Right renal pelvis (tissue), 4 donors: ENCODE measurements at places on chromosomes 3 and 15. TPM values are rescaled to one million over a fixed set of nuclear protein-coding genes. Genes with fewer than 3 reads are reported as not detected.

DNA sequence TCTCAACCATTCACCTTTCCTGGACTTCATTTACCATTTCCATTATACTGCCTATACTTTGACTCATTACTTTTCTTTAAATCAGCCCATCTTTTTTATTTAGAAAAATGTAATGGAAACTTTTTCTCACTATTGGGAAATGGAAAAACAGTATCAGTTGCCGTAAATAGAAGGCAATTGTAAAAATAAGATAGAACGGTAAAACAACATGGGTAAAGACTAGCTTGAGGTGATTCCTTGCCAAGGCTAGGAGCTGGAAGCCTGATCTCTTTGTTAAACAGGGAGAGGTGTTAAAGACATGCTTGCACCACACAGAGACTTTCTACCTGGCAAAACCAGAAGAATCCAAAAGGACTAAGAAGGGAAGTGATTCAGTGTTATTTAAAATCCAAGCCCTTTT lies 5.9 kb downstream of the FGD5 start:
- no peak for DNase-seq

DNA sequence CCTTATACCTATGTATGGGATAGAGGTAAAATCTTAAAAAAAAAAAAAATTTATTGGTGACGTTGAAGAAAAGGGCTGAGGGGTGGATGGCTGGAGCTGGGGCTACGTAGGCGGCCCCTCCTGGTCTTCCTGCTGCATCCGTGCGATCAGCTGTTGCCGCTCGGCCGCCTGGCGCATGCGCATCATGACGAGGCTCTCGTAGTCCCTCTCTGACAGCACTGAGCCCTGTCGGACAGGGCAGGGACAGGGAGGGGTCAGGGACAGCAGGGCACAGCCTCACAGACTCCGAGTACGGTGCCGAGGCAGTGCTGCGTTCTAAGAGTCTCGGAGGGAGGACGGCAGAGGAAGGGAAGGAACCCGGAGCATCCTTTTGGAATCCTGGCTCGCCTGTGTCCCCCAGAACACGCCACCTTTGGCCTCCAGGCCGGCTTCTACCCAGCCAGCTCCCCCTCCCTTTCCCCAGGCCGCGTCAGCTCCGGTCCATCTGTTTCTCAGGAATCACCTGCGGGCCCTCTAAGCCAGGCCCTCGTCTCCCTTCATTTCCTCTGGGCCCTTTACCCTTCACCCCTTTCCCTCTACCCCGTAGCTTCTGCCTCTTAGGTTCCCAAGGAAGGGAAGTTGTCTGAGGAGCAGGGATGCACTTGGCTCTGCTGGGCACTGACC lies 1.8 kb upstream of the C15orf62 start:
- no peak for DNase-seq

GRCh38 chr15:55861115-55861514 lies 118.2 kb upstream of the PRTG start:
- no peak for DNase-seq

PLAAT1 gene
- 2.6 TPM for polyA plus RNA-seq

DNA sequence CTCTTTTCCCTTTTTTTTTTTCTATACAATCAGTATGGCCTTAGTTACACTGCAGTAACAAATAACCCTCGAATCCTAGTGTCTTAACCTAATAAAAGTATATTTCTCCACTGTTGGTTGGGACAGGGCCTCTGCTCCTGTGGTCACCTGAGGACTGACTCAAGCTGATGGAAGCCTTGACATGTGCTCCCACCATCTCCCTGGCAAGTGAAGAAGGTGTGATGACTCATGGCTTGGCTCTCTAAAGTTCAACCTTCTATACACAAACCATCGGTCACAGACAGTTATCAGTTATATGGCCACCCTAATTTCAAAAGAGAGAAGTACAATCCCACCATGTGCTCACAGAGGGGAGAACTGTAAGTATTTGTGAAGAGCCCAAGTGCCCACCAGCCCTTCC lies 65.8 kb upstream of the CACNA2D3 start:
- no peak for DNase-seq

CPNE9 gene
- polyA plus RNA-seq = 0.08 TPM

- DNase-seq = no peak
Measured at GRCh38 chr15:53437366-53437765, 322.1 kb downstream of the WDR72 start.

DNA sequence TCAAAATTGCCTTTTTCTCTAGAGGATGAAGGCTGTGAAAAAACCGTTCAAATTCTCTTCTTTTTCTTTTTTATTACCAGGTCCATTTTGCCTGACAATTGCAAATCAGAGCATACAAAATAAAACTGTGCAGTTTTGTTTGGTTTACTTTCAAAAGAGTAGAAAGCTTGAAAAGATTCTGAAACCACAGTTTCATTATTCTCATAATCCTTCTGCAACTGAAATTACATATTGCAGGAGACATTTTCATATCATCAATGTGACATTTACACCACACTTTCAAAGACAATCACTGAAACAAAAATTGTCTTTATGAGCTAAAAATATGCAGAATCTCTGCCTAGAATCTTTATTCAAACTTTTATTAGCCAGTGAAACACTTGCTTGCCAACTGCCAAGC lies 296.4 kb upstream of the TPRG1 start:
- DNase-seq = no peak

DNA sequence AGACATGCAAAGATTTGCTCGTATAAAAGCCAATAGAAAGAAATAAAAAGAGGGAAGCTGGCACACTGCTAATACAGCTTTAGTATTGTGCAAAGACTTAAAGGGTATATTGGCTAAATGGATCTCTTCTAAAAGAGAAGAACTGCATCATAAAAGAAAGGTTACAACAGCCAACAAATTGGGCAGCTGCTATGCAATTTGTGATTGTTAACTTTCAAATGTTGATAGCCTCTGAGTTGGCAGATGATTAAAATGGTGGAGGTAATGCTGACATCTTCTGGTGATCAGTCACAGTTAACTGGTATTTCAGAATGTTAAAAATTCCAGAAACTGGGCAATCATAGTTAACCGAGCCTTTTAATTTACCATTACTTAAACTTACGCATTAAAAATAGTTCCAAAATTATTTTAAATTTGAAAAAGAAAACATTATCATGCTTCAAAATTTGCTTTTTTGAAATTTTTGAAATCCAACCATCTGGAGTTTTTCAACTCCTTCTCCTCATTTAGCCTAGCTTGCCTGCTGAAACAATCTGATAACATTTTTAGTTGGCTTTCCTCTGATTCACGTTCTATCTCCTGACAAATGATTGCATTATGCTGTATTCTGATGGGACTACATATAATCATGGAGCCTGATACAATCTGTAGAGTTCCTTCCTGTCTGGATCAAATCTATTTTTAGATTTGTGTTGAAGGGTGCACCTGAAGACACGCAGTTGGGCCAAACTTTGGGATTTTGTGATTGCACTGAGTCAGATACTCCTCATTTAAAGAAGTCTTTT lies 144.0 kb upstream of the PDZRN3 start:
- no peak for DNase-seq

TMEM207 gene
- polyA plus RNA-seq = 21.4 TPM

SYNPR gene
- not detected for polyA plus RNA-seq

DNA sequence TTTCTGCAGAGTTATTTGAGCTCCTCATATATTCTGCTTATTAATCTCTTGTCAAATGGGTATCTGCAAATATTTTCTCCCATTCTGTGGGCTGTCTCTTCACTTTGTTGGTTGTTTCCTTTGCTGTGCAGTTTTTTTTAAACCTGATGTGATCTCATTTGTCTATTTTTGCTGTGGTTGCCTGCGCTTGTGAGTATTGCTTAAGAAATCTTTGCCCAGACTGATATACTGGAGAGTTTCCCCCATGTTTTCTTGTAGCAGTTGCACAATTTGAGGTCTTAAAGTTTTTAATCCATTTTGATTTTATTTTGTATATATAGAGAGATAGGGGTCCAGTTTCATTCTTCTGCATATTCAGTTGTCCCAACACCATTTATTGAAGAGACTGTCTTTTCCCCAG lies 102.3 kb downstream of the POLQ start:
- DNase-seq = no peak

- DNase-seq = no peak
Measured at GRCh38 chr3:50179710-50180109, 11.7 kb upstream of the GNAT1 start.

CDCP1 gene
- 1.2 TPM for polyA plus RNA-seq

LINS1 gene
- polyA plus RNA-seq = 19.7 TPM

- DNase-seq = no peak
Measured at GRCh38 chr3:17032407-17033034, 147.8 kb downstream of the PLCL2 start.

- peak; percentile 84 for DNase-seq
Measured at GRCh38 chr15:65049418-65049840, 4.2 kb downstream of the SLC51B start.

CPNE4 gene
- polyA plus RNA-seq = 0.46 TPM

CD200 gene
- 40.9 TPM for polyA plus RNA-seq

- no peak for DNase-seq
Measured at GRCh38 chr3:170753421-170754310, 116.3 kb downstream of the RPL22L1 start.

GRCh38 chr15:67940324-67940719 lies 100.5 kb upstream of the RNU6-1 start:
- DNase-seq = no peak

- no peak for DNase-seq
Measured at GRCh38 chr3:108036984-108037741, 53.7 kb downstream of the CD47 start.

- peak; percentile 69 for DNase-seq
Measured at GRCh38 chr15:35545824-35546510, at the start of gene DPH6. Gene DPH6 (minus strand): TSS chr15:35546165. CDS start chr15:35546141, 24 bp downstream.

- no peak for DNase-seq
Measured at GRCh38 chr3:194604837-194605236, 28.4 kb downstream of the TMEM44 start.

ALDH1L1 gene
- polyA plus RNA-seq = 31.5 TPM

DNA sequence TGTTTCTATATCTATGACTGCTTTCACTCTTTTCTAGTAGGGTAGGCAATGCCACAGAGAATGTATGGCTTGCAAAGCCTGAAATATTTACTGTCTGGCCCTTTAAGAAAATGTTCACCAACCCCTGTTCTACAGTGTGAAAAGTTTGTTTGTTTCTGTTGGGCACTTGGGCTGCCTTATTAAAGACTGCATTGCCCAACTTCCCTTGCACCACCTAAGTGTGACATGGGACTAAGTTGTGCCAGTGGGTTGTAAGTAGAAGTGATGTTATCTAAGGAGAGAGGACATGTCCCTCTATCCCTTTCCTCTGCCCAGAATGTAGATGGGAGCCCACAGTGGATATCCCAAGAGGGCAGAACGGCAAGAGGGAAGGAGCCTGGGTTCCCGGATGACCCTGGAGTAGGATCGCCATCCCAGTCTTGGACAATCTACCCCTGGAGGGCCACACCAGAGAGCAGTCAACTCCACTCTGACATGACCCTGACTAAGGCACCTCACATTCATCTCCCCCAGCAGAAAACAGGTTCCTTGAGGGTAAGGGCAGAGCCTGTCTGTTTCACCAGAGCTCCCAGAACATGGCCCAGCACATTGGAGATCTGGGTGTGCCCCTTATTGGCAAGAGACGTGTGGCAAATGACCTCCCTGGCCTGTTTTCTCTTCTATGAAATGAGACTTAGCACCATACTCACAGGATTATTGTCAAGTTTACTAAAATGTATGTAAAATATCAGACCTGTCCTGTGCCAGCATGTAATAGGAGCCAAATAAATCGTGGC lies 138.8 kb downstream of the SMAD6 start:
- no peak for DNase-seq

DNA sequence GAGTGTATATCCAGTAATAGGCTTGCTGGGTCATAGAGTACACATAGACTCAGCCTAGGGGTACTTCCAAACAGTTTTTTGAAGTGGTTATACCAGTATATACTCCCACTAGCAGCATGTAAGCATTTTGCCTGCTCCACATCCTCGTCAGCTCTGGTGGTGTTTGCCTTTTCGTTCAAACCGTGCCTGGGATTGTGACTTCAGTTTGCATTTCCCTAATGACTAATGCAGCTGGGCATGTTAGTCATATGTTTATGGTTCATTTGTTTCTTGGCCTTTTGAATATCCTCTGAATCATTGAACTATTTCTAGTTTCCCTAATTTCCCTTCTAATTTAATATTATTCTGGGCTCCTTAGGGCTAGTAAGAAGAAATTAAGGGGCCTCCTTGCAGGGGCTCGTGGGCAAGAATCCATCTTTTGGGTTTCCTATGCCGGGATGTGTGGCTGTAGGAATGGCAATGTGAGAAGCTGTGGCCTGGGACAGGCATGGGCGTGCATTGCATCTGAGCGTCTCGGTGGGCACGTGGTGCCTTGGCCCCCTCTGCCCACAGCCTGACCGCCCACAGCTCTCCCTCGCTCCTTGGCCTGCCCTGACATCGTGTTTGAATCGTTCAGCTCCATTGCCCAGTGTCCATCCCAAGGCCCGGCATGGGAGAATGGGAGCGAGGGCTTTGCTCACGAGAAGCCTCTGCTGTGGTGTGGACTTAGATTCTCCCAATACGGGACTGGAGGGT lies 26.4 kb downstream of the FAH start:
- no peak for DNase-seq

CACNA1D gene
- polyA plus RNA-seq = 15.2 TPM

DNA sequence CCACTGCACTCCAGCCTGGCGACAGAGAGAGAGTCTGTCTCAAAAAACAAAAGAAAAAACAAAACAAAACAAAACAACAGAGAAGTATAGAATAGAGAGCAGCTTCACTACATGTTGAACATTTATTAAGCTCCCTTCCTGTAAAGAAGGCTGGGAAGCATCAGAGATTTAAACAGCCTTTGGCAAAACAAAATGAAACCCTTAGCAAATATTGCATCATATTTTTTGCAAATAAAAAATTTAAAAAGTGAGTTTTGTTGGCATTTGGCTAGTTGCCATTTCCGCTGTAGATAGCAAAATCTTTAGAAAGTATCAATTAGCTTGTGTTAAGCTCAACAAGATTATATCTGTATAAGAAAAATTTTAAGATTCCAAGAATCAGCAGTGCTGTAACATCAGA lies 151.2 kb downstream of the SERPINI1 start:
- DNase-seq = no peak

DNA sequence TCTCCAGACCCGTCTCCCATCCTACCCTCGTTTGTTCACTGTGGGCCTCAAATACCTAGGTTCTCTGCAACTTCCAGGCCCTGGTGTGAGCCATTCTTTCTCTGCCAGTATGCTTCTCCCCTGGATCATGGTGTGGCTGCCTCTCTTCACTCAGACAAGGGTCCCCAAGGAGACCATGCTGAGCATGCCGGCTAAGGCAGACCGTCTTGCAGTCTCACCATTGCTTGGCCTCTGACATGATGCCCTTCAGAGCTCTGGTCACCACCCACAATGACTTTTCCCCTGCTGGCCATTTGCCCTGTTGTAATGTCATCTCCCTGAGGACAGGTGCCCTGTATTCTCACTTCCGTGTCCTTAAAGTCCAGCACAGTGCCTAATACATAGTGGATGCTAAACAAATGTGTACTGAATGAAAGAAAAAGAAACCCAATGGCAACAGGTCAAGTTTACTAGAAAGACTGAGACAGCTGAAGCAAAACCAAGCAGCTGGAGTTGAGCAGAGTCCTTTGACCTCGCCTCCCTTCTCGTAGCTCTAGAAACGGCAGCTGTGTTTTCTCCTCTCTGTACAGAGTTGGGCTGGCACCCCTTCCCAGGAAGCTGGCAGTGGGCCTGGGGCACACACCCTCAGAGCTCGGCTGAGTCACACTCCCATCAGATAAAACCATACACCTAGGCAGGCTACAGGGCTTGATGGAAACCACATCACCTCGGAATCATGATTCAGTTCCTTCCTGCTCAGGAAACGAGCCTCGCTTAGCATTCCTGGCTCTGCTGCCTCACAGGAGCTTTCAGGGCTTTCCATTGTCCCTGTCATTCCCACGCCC lies 8.6 kb downstream of the TLR9 start:
- DNase-seq = no peak

LYZL4 gene
- not detected for polyA plus RNA-seq

GRCh38 chr3:151460228-151460627 lies 633 bp downstream of the IGSF10 start:
- no peak for DNase-seq
